ENCODE measurements at places on chromosomes 11 and 22. TPM values are rescaled to one million over a fixed set of nuclear protein-coding genes. Genes with fewer than 3 reads are reported as not detected.

The SULT4A1 gene
- total RNA-seq = under 0.01 TPM

DNA sequence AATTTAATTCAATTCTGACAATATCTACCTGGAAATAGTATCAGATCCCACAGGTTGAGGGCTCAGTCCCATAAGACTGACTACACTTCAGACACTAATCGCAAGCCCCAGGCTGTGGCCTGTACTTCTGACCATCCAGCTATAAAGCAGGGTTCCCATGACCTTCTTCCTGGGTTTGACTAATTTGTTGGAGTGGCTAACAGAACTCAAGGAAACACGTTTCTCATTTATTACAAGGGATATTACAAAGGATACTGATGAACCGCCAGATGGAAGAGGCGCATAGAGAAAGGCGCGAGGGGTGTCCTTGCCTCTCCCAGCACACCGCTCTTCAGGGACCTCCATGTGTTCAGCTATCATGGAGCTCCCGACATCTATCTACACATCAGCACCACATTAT lies 13.7 kb downstream of the CLTCL1 start:
- no peak for DNase-seq

The SLC16A8 gene
- total RNA-seq = under 0.01 TPM

The THY1 gene
- 2.2 TPM for total RNA-seq

GRCh38 chr11:120637131-120637530 lies 125.6 kb downstream of the GRIK4 start:
- no peak for DNase-seq

GRCh38 chr22:37051391-37052385 lies at the start of gene KCTD17:
TSS of gene KCTD17 (plus strand) at chr22:37051742. CDS start at chr22:37051761, 19 bp downstream.
- peak; percentile 68 for DNase-seq

The OR10D3 gene
- not detected for total RNA-seq

DNA sequence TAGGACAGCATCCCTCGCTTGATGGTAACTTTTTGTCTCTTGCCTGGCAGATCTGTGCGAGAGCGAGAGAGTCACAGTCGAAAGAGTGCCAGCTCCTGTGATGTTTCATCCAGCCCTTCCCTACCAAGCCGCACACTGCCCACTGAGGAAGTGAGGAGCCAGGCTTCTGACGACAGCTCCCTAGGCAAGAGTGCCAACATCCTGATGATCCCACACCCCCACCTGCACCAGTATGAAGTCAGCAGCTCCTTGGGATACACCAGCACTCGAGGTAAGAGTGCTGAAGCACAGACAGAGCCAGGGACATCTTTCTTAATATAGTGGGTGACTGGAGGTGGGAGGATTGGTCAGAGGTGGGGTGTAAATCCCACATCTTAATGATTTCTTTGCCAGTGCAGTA lies 61.1 kb downstream of the DEPDC5 start:
- DNase-seq = no peak

The HOATZ gene
- not detected for total RNA-seq

The TMEM41B gene
- total RNA-seq = 12.9 TPM

GRCh38 chr22:49446759-49447710 lies 380.6 kb downstream of the BRD1 start:
- no peak for DNase-seq

GRCh38 chr11:95100856-95101507 lies 11.3 kb downstream of the ENDOD1 start:
- no peak for DNase-seq

DNA sequence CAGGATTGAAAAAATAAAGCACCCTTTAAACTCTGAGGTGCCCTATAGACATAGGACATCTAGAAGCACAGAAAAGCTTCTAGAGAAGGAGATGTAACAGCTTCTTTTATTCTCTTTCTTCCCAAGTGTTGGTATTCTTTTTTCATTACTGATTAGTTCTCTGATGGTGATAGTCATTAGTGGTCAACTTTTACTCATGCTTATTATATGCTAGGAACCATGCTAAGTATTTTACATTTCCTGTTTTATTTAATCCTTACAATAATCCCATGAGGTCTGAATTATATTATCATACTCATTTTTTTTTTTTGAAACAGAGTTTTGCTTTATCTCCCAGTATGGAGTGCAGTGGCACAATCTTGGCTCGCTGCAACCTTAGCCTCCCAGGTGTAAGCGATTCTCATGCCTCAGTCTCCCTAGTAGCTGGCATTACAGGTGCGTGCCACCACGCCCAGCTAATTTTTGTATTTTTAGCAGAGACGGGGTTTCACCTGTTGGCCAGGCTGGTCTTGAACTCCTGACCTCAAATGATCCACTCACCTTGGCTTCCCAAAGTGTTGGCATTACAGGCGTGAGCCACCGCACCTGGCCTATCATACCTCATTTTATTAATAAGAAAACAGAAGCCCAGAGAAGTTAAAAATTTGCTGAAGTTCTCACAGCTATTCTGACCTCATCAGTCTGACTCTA lies 3.0 kb downstream of the C11orf52 start:
- no peak for DNase-seq

GRCh38 chr11:69167130-69167915 lies 11.6 kb downstream of the SMIM38 start:
- DNase-seq = no peak

- DNase-seq = no peak
Measured at GRCh38 chr11:108115500-108116140, 5.7 kb upstream of the ACAT1 start.

GRCh38 chr11:116445108-116446047 lies 327.4 kb downstream of the BUD13 start:
- no peak for DNase-seq

DNA sequence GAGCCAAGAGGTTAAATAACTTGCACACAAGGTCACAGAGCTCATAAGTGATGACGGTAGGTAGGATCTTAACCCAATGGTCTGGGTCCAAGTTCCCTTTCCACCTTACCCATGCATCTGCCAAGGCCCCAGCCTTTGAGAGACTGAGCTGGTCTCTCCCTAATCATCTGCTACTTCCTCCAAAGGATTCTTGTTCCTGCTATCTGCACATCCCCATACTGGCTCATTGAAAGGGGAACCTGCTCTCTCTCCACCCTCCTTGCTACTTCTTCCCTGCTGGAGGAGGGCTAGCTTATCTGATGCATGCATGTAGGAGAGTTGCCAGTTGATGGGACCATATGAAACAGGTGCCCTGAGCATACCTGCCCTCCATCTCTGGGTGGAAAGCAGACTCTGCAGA lies 47.7 kb downstream of the COMMD9 start:
- DNase-seq = no peak

The OR8G1 gene
- under 0.01 TPM for total RNA-seq

DNA sequence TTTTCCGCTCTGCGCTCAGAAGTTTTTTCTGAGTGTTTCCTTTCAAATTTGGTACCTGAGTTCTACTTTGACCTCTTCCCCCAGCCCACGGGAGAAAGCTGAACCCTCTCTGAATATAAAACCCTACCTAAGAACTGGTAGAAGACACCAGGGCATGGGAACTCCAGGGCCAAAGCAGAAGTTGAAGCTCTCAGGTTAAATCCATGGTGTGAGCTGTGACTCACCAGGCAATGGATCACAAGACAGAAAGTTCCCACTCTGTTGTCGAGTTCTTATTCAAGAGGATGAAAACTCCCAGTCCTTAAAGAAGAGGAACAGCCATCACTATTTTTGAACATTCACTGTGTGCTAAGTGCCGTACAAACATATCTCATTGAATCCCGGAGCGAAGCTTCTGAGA lies 8.9 kb downstream of the TMEM218 start:
- DNase-seq = no peak

- no peak for DNase-seq
Measured at GRCh38 chr11:108196901-108197300, 25.5 kb downstream of the NPAT start.

- DNase-seq = no peak
Measured at GRCh38 chr11:47541070-47541469, 11.9 kb downstream of the CELF1 start.

GRCh38 chr22:49201046-49201970 lies 626.4 kb downstream of the BRD1 start:
- no peak for DNase-seq

The TUBA8 gene
- total RNA-seq = 2.4 TPM

DNA sequence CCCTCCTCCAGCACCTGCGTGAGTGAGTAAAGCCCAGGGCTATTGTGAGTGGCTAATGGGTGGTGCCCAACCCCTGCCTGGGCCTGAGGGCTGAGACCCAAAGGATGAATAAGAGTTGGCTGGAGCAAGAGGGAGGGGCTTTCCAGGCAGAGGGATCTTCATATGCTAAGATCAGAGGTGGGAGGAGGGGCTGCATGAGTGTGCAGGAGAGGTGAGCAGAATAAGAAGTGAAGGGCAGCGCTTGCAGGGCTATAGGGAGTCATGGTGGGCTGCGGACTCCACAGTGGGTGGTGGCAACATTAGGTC lies 3.9 kb downstream of the EMID1 start:
- DNase-seq = no peak

DNA sequence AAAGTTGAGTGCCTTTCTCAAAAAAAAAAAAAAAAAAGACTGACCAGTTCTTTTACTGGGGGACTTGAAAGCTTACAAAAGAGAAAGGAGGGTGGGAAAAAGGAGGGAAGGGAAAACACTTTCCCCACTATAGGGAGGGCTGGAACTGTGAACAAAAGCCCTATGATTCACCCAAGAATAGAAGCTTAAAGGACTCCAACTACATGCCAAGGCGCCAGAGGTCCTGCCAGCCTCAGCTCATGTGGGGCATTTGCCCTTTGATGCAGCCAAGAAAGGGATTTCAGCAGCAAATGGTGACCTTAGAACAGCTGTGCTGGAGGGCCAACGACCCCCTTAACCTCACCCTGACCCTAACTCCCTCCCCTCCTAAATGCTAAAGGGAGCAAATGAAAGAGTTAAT lies 160.0 kb downstream of the NTM start:
- DNase-seq = no peak

The MTFP1 gene
- 21.3 TPM for total RNA-seq

DNA sequence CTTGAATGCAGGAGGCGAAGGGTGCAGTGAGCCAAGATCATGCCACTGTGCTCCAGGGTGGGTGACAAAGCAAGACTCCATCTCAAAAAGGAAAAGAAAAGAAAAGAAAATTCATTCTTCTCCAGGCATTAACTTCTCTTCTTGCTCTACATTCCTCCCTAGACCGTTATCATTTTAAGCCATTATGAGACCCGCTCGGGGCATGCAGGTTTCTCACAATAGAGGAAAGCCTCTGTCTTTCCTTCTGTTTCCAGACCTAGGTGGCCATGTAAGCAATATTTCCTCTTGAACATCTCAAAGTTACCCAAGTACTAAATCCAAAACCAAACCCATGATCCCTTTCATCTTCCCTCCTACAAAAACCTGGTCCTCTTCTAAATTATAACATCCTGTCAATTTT lies 139.6 kb downstream of the RBFOX2 start:
- DNase-seq = no peak

- DNase-seq = no peak
Measured at GRCh38 chr22:48976556-48977535, 850.8 kb downstream of the BRD1 start.

DNA sequence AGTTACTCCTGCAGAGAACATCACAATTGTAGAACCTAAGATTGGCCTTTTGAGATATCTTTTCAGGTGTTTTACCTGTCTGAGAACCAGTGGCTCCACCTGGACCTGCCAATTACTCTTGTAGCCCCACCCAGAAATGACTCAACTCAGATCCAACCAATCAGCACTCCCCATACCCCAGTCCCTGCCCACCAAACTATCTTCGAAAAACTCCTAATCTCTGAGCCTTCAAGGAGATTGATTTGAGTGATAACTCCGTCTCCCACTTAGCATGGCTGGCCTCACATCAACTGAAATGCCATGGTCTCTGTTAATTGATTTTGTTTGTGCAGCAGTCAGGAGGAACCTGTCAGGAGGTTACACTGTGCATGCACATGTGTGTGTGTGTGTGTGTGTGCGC lies 103.6 kb downstream of the MTNR1B start:
- no peak for DNase-seq

DNA sequence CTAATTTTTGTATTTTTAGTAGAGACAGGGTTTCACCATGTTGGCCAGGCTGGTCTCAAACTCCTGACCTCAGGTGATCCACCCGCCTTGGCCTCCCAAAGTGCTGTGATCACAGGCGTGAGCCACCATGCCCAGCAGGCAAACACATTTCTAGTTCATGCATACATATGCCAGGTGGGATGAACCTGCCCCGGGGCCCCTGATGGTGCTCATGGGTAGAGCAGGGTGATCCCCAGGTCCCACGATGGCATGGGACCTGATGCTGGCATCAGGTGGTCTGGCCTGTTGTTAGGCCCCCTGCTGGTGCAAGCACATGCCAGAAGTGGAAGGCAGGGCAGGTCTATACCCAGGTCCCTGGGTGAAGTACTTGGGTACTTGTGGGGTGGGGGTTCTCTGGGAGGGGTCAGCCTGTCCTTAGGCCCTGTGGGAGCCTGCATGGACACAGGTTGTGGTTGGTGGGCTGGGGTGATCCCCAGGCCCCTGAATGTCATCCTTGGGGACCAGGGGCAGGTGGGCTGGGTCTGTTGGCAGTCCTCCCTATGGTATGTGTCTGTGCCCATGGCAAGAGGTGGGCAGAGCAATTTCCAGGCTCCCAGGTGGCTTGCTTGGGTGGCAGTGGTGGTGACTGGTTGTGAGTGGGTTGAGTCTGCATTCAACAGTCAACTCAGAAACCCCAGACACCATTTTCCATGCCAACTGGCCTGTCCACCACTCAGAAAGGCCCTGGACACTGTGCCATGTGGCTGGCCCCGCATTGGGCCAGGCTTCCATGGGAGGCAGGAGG lies 9.6 kb upstream of the RGL4 start:
- DNase-seq = no peak

DNA sequence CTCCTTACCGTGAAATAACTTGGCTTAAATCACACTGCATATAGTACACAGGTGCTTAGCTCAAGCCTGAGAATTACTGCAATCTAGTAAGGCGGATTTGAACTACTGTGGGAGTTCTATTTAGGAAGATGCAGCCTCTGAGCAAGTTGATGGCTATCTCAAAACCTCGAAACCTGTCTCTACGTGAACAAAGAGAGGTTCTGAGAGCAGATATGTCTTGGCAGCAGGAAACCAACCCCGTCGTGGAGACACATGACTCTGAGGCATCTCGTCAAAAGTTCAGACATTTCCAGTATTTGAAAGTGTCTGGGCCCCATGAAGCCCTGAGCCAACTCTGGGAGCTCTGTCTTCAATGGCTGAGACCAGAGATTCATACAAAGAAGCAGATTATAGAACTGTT lies 5.9 kb downstream of the ZNF215 start:
- no peak for DNase-seq

DNA sequence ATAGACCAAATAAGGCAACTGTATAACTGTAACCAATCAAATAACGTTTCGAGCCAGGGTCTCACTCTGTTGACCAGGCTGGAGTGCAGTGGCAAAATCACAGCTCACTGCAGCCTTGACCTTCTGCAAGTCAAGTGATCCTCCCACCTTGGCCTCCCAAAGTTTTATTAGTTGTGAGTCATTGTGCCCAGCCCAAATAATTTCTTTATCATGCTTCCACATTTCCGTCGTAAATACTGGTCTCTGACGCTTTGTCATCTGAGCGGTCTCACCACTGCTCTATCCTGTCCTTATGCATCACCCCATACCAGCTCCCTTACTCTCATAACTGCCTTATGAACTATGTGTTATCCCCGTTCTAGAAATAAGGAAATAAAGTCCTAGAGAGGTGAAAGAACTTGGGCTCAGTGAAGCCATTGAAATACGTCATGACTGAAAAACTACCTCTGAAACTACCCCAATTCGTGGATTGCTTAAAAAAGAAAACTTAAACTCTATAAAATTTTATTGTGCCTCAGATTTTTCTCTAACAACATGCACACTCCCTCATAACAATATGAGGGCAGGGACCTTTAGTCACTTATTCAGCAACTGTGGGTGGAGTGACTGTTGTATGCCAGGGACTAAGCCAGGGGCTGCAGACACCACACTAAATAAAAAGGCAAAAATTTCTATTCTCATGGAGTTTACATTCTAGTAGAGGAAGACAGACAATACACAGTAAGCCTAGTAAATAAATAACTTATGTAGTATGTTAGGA lies 15.8 kb upstream of the RTN4RL2 start:
- DNase-seq = no peak

All from hematopoietic multipotent progenitor cell (in vitro differentiated cells).